ENCODE measurements at places on chromosomes 1 and 21. TPM values are rescaled to one million over a fixed set of nuclear protein-coding genes. Genes with fewer than 3 reads are reported as not detected.

The ATP1A2 gene
- total RNA-seq, result not detected

- DNase-seq, result no peak
Measured at GRCh38 chr1:245153552-245154428, 995 bp upstream of the KIF26B start.

The NBPF15 gene
- 34.6 TPM for total RNA-seq

DNA sequence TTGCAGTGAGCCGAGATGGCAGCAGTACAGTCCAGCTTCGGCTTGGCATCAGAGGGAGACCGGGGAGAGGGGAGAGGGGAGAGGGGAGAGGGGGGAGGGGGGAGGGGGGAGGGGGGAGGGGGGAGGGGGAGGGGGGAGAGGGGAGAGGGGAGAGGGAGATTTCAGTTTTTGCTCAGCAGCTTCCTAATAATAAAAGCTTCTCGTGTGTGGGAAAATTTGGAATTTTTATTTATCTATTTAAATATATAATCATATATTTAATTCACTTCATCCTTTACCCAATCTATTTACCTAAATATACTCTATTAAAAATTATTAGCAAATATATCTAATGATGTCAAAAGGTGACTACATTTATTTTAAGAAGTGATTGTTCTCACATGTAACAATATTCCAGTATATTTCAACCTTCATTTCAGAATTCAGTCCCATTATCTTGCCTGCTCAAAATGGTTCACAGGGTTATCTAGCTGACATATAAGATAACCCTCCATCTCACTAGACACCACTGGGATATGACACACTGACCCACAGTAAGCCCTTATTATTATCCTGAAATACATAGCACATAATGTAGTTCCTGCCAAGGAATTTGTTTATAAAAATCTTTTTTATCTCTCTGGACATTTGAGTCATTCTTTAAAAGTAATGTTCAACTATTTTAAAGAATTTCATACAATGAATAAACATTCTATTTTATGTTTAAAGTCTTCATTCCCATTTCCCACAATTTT is 105.9 kb downstream of the GPATCH2 start:
- no peak for DNase-seq

Measured in activated T-helper 2 cell treated with anti-CD3 and anti-CD28 coated beads, Interferon-gamma antibody, Interleukin-2, Interleukin-4, amounts not matched to agents 10 μg/mL and 5 μg/mL and 100 μg/mL, durations not matched to agents 14 hours and 24 hours and 36 hours (primary cell).